ENCODE measurements at places on chromosomes 3 and 15.

DNA sequence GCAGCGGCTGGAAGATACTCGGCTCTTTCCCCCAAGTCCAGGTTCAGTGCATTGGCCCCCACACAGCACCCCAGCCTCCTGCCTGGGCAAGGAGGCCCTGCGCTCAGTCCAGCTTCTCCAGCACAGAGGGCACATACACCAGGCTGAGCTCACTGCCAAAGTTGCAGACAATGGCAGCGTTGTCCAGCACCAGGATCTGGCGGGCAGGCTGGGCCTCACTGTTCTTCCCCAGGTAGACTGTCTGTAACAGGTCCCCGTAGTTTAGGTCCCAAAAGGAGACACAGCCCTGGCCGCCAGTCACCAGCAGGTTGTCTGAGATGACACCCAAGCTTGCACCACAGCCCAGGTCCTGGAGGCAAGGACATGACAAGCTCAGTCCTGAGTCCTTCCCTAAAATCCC is 32.9 kb downstream of the PTPN23 start:
- DNase-seq = no peak

DNA sequence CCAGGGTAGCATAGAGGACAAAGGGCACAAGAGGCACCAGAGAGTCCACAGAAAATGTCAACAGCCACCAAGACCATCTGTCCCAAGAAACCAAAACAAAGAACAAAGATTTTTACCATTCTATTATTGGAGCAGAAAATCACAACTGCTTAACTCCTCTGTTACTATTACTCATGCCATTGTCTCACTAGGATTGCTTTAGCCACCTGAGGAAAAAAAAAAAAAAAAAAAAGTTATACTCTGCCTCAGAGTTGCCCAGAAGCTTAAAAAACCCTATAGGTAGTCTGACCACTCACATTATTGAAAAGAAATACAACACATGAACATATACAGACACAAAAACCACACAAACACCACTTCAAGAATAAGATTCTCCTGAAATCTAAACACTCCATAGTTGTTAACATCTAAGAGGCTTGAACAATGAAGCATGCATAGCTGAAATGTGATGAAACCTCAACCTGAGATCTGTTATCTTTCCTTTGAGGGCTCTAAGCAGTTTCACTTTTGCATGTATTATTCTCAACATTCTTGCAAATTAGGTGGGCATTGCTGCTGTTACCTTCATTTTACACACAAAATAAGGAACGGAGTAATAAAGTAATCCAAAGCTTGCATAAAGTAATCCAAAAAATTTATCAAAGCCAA is 85.4 kb downstream of the IGSF11 start:
- no peak for DNase-seq

GRCh38 chr3:123324880-123325765 is 123.4 kb downstream of the SEC22A start:
- no peak for DNase-seq

DNA sequence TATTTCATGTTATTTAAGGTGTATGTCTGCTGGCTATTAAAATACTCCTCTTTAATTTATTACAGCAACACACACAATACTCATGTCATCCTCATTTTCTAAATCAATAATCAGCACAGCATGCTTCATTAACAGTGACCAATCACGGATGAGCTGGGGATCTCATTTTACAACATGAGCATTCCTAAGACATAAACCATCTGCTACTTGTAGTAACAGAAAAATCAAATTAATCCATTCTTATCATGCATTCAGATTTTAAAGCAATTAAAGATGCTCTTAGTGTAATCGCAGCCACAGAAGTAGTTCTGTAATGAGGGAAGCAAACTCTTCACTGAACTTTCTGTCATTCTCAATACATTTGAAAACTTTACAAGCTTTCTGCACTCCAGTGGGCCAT is 191.1 kb downstream of the TBC1D5 start:
- DNase-seq = no peak

DNA sequence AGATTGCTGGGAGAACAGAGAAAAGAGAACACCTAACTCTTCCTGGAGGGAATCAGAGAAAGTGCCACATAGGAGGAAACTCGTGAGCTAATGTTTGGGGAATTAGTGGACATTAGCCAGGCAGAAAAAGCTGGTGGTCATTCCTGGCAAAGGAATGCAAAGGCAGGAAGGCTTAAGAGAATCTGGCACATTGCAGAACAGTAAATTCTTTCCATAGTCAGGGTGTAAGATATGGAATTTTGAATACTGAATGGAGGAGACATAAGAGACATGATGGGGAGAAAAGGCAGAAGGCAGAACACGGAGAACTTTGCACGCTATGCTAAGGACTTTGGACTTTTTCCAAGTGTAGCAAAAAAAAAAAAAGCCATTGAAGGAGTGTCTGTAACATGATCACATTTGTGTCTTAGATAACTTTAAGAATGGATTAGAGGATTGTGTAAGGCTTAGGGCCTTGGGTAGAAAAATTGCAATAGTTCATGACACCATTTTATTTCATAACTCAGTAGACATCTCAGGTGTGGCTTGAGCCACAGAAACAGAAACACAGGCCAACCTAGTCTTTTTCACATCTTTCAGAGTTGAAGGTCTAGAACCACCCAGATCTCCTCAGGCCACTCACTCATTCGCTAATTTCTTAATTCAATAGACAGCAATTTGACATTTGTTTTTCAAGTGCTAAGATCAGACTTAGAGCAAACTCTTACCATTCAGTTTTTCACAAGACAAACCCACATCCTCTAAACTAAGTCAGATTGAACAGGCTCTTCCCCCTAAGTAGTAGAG is 31.2 kb upstream of the CCDC80 start:
- peak; percentile 90 for DNase-seq

GRCh38 chr15:101394654-101395053 is 94.9 kb downstream of the PCSK6 start:
- DNase-seq = no peak

GRCh38 chr3:32712506-32713055 is 27.6 kb downstream of the CNOT10 start:
- DNase-seq = peak; percentile 13

GRCh38 chr3:143507735-143508580 is 340.3 kb downstream of the SLC9A9 start:
- DNase-seq = peak; percentile 86

GRCh38 chr3:193869221-193870201 is 266.4 kb upstream of the HES1 start:
- DNase-seq = peak; percentile 85

DNA sequence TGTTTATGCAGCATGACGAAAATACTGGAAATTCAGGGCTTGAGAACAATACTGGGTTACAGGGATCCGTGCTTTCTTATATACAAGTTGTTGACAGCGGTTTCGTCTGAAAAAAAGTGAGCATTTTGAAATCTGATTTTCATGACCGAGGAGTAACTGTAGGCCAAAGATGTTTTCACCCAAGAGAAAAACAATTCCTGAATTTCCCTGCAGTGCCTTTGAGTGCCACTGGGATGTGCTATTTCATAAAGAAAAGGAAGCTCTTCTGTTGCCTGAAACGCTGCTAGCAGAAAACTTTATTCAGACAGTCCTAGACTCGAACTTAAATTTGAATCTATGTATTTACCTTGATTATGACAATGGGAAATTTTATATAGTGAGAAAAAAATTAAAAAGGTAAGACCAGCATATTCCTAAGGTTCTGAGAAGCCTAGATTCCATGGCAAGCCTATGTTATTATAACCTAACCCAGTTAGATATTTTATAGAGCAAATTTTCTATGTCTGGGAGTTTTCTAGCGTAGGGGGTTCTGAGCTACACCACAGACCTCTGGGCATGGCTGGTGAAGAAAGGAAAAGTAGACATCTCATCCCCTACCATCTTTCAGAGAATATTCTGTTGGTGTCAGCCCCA is 30.2 kb downstream of the KCNAB1 start:
- DNase-seq = peak; percentile 57

GRCh38 chr15:91356083-91356482 is 256.0 kb downstream of the SV2B start:
- DNase-seq = no peak

GRCh38 chr3:28574036-28574435 is 225.4 kb upstream of the AZI2 start:
- DNase-seq = no peak

- DNase-seq = peak; percentile 37
Measured at GRCh38 chr3:9398700-9399336, 1.4 kb downstream of the SETD5 start.

DNA sequence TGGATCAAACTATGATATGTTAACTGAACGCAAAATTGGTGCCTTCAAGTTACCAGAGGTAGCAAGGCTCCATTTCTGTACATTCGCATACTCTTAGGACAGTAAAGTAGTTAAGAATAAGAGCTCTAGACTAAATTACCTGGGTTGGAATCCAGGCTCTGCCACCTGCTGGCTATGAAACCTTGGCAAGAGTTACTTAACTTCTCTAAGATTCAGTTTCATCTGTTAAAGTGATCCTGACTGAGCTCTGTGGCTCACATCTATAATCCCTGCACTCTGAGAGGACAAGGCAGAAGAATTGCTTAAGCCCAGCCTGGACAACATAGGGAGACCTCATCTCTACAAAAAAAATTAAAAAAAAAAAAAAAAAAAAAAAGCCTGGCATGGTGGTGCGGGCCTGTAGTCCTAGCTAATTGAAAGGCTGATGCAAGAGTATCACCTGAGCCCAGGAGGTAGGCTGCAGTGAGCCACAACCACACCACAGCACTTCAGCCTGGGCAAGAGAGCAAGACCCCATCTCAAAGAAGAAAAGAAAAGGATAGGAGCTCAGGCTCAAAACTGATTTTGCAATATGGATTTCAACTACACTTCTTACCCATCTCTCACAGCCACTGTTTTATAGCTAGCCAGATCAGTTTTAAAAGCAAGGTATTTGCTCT is 21.3 kb downstream of the GSK3B start:
- peak; percentile 33 for DNase-seq

- DNase-seq = no peak
Measured at GRCh38 chr3:197468167-197468566, 87.6 kb downstream of the BDH1 start.

Measured in renal cortical epithelial cell (primary cell).